ENCODE measurements at places on chromosomes 4 and X.

DNA sequence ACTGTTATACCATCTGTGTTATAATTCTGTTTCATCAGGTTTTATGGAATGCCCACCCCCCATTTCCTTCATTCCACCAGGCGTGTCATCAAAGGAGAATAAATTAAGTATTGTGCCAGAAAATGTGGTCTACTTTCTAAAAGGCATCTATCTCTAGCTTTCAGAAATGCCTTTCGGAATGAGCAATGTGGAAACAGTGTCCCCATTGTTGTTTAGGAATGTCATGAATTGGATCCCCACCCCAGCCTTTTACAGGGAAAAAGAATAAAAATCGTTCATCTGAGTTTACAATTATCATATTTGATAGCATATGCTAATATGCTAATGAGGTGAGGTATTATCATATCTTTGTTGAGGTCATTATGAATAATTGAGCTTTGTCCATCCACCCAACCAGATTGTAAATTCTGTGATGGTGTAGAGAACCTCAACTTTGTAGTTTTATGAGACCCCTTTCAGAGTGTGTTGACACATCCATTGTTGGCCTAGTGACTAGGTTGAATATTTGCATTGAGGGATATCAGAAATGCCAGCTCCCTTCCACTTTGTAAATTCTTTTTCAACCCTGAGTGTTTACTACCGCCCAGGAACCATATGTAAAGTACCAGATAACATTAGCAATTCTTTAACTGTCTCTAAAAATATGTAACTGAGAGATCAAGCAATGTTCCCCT lies 56.2 kb upstream of the CCDC160 start:
- DNase-seq, result no peak

DNA sequence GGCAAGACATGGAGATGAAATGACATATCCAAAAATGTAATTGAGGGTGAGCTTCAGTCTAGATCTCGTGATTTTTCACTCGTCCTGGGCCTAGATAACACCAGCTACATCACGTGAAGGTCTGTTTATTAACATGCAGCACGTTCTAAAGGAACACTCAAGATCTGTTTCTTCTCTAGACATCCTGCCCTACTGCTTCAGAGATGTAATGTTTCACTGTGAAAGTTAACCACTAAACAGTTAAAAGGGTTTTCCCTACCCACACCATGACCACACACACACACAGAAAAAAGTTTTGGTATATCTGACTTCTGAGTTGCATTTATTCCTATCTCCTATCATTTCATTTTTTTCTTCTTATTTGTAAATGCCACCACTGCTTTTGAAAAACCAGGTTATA lies 52.3 kb upstream of the SMIM31 start:
- DNase-seq, result no peak

GRCh38 chr4:156420623-156421022 lies 467.0 kb upstream of the CTSO start:
- DNase-seq, result no peak

DNA sequence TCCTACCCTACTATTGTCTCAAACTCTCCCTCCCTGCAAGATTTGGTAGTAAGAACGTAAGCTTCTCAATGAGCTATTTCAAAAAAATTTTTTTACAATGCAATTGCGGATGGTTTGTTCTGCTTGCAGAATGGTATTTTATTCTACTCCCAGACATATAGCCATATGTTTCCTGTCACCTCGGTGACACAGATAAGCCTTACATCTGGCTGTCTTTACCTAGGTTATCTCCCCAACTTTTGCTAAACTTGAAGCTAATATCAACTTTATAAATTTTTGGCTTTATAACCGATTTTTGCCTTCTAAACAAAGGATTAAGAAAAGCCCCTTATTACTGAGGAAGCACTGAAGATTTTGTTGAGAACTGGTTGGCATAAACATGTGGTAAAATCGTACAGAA lies 331.5 kb downstream of the TENM3 start:
- DNase-seq, result no peak

GRCh38 chrX:83326539-83326938 lies 181.6 kb upstream of the POU3F4 start:
- no peak for DNase-seq

- DNase-seq, result no peak
Observed at GRCh38 chr4:958314-958665, 15.1 kb downstream of the DGKQ start.

DNA sequence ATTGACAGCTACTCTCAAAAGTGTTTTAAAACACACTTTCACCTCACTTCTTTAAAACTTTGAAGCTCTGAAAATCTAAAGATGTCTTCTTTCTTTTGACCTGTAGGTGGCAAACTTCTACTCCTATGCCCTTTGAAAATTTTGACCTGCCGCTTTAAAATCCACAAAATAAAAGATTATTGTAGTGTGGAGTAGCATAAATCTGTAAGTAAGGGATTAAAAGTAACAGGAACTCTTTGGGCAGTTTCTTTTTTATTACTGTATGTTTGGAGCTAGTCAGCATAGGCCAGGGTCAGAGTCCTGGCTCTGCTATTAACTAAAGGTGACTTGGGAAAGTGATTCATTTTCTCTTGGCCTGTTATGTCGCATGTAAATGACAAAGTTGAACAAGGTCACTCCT lies 25.5 kb downstream of the BBS12 start:
- DNase-seq, result no peak

DNA sequence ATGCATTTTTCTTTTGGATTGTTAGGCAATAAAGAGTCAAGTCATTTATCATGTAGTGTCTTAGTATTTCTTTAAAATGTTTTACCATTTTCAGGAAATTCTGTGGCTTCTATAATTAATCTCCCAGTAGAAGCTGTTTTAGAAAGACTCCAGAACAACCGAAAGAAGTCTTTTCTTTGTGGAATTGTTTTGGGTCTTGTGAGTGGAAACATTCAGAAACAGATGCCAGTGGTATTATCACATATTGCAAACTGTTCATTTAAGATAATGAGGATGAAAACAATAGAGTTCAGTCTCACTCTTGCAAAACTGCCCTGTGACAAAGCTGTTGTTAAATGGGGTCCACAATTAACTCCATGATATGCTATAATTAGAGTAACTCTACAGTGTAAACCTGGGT lies 211.2 kb upstream of the KIT start:
- no peak for DNase-seq

- DNase-seq, result no peak
Observed at GRCh38 chr4:106801386-106801785, 234.7 kb downstream of the DKK2 start.

DNA sequence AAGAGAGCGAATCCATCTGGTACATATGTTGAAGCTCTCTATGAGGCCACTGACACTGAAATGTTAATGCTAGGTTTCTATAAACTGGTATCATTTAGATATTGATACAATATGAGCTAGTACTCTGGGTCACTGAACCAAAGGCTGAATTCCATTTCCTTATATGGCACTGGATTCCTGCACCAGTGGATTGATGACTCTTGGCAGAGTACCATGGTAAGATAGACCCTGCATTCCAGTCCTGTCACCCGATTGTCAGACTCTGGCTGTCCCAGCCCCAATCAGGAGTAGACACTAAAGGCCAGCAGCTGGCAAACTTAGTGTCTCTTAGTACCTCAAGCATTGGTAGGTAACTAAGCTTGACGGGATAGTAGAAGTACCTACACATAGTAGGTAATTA lies 44.0 kb upstream of the EOLA2 start:
- no peak for DNase-seq

- DNase-seq, result no peak
Observed at GRCh38 chr4:184671101-184671500, 21.6 kb downstream of the PRIMPOL start.

GRCh38 chr4:71524756-71525155 lies 185.9 kb downstream of the SLC4A4 start:
- DNase-seq, result no peak

GRCh38 chrX:81414630-81415029 lies 212.7 kb downstream of the SH3BGRL start:
- DNase-seq, result no peak

- no peak for DNase-seq
Observed at GRCh38 chrX:71298119-71298518, 3.4 kb upstream of the ITGB1BP2 start.

- DNase-seq, result no peak
Observed at GRCh38 chrX:22467571-22467970, 194.9 kb downstream of the CBLL2 start.

- DNase-seq, result no peak
Observed at GRCh38 chr4:40946652-40947051, 196.9 kb downstream of the NSUN7 start.

DNA sequence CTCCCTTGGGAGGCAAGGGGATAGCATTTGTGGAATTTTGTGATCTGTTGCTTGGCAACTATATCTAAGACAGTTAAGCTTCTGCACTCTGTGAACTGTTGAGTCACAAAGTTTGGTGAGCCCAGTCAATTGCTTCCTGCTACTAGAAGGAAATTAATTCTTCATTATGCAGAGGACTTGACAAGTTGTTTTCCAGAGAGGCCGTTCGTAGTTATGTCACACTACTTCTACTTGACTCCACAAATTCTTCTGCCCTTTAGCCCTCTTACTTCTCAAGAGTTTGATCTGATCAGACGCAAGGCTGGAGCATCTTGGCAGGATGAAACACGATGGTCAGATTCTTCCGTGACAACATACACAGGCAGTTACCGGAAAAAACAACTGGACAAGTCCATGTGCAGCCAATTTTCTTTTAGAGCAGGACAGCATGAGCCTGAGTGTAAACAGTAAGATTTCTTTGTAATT lies at the start of gene C4orf51:
Gene C4orf51 (plus strand): TSS at position 156 of the 465 bp plus-strand sequence. CDS start 58 bp downstream, at position 214.
- no peak for DNase-seq

- no peak for DNase-seq
Observed at GRCh38 chr4:84647312-84647884, 64.5 kb downstream of the CDS1 start.

DNA sequence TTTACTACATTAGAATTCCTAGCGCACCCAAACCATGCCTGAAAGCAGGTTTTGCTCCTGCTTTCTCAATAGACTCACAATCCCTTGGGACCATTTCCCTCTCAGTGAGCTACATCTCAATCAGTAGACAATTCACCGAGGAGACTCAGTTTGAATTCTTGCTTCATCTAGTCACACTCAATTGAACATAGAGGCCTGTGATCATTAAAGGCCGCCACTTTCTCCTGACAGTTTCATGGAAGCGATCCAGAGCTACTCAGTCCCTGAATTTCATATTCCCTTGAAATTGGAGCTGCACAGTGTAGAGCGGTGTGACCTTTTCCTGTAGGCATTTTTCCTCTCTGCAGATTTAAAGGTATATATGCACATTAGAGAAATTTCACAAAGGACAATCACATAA lies 193.9 kb upstream of the SPOCK3 start:
- DNase-seq, result no peak

GRCh38 chr4:6221851-6222760 lies 21.8 kb upstream of the JAKMIP1 start:
- no peak for DNase-seq

DNA sequence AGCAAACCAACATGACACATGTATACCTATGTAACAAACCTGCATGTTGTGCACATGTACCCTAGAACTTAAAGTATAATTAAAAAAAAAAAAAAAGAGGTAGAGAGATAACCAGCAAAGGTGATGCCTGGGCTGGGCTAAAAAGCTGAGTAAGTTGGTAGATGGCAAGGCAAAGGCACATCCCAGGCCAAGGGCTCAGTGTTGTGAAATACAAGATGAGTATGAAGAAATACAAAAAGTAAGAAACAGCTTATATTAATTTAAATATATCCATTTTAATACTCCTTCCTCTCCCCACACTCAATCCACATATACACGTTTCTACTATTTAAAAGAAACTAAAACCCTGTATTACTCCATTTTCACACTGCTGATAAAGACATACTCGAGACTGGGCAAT lies 25.8 kb downstream of the TEC start:
- no peak for DNase-seq

- DNase-seq, result no peak
Observed at GRCh38 chr4:153222707-153223426, 18.6 kb downstream of the TRIM2 start.

All from activated T-cell treated with anti-CD3 and anti-CD28 coated beads for 24 hours (primary cell).